ENCODE measurements at places on chromosomes 6 and 20.

DNA sequence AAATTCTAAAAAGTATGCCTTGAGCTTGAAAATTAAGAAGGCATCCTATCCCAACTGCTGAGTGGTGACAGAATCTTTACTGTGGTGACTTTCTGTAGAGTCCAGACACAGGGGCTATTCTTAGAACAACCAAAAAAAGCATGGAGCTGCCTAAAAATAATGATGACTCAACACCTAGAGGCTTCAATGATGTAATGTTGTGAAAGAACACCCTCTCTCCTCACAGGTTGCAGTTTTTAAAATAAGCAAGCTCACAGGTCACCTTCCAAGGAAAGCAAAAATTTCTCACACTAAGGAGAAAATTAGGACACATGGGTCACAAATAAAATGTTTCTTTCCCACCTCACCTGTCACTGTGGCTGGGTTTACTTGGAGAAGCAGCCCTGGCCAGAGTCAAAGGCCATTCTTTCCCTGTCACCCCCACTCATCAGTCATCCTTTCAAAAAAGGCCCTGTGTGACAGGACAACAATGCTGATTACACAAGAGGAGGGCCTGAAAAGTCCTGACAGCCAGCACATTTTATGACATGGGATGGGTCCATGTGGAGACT lies 53.5 kb downstream of the RCAN2 start:
- peak; percentile 69 for DNase-seq

- DNase-seq: no peak
These were observed 292.1 kb downstream of the LAMA2 start for GRCh38 chr6:129175066-129175465.

GRCh38 chr6:66555082-66555481 lies 848.1 kb upstream of the EYS start:
- no peak for DNase-seq

- DNase-seq: no peak
These were observed 76.7 kb downstream of the GPR6 start for GRCh38 chr6:110054664-110055386.

DNA sequence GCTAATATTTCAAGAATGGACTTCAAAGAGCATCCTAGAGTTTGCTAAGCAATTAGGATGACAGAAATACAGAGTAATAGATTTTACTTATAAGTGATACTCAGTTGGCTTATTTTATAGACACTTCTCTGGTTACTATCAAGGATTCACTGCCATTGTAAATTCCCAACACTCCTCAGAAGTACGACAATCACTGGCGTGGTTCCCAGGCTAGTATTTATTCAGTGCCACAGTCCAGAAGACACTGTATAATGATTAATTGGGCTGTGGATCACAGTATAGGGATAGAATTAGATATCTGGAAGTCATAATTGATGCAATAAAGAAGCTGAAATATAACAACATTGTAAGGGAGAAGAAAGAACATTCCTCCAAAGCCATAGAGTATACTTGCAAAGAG lies 15.7 kb downstream of the MANEA start:
- no peak for DNase-seq

GRCh38 chr20:6562111-6562510 lies 205.4 kb upstream of the BMP2 start:
- peak; percentile 17 for DNase-seq

DNA sequence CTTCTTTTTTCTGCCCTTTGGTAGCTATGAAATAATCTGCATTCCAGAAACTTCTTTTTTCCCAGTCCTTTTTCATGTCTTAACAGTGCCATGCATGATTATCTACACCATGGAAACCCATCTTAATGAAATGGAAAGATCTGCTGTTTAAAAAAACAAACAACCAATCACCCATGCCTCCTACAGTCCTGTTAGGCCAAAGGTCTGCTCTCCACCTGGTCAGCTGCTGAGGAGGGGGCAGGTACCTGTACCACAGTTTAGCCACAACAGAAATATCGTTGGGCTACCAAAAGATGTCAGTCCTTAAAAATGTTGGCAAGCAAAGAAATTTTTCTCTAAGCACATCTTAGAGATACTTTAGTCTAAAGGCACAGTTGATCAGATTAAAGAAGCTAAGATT lies 112.6 kb downstream of the SLC16A10 start:
- DNase-seq: no peak

GRCh38 chr20:10113746-10114145 lies 79.0 kb downstream of the ANKEF1 start:
- no peak for DNase-seq

GRCh38 chr6:13538084-13538483 lies 36.3 kb upstream of the SIRT5 start:
- peak; percentile 72 for DNase-seq

DNA sequence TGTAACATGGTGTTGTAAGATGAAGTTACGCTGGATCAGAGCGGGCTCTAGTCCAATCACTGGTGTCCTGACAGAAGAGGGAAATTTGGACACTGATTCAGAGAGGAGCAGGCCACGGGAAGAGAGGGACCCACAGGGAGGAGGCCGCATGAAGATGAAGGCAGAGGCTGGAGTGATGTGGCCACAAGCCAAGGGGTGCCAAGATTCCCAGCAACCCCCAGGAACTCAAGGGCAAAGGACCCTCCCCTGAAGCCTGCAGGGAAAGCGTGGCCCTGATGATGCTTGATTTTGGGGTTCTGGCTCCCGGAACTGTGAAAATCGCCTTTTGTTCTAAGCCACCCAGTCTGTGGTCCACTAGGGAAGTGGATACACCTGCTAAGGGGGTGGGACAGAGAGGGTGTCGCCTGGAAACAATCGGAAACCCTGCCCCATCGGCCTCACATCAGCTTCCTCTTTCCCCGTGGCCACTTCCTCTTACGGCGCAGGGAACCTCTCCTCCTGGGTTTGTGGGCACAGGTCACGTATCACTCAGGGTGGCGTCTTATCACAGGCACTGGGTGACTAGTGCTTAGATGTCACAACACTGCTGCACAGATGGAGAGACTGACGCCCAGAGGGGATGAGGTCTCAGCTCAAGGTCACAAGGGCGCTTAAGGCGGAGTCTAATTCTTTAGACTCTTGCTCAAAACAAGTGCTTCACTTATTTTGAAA lies 58.0 kb downstream of the SULF2 start:
- DNase-seq: no peak

GRCh38 chr6:147347882-147348575 lies 143.8 kb downstream of the STXBP5 start:
- no peak for DNase-seq

DNA sequence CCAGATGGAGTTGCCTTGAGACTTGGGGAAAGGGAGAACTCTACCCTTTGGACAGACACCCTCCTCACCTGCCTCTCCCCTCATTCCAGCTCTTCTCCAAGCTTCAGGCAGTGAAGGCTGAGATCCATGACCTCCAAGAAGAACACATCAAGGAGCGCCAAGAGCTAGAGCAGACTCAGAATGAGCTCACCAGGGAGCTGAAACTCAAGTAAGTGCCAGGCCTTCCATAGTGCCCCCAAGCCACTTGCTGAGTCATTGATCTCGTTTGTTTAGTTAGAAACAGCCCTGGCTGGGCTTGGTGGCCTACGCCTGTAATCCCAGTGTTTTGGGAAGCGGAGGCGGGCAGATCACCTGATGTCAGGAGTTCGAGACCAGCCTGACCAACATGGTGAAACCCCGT lies 39.2 kb downstream of the KIF3B start:
- peak; percentile 17 for DNase-seq

- no peak for DNase-seq
These were observed 132.9 kb upstream of the NUP153 start for GRCh38 chr6:17839513-17840223.

GRCh38 chr20:51022803-51023616 lies at the start of gene KCNG1:
KCNG1 (minus strand) TSS chr20:51023107; CDS start chr20:51010338, 12,769 bp downstream.
- peak; percentile 96 for DNase-seq

- DNase-seq: peak; percentile 79
These were observed 57.3 kb upstream of the MLIP start for GRCh38 chr6:54053881-54054391.

DNA sequence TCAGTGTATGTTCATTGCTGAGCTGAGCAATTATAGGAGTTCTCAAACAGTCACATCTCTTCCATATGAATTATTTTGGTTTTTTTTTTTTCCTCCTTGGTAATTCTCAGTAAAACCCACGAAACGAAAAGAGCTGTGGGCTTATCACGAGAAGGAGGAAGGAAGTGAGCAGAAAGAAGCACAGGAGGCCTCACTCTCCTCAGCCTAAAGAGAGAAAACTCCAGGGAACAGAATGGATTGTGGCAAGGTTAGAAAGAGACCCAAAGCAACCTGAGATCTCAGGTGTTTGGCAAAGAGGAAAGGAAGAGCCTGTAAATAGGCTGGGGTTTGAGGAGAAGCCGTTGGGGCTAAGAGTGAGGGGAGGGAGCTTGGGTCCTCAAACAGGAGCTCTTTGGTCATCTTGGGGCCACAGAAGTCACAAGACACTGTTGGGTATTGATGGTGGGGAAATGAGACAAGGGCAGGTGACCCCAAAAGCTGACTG lies 67.8 kb upstream of the CITED2 start:
- DNase-seq: no peak

GRCh38 chr6:43127877-43128276 lies 43.2 kb upstream of the SRF start:
- peak; percentile 52 for DNase-seq

DNA sequence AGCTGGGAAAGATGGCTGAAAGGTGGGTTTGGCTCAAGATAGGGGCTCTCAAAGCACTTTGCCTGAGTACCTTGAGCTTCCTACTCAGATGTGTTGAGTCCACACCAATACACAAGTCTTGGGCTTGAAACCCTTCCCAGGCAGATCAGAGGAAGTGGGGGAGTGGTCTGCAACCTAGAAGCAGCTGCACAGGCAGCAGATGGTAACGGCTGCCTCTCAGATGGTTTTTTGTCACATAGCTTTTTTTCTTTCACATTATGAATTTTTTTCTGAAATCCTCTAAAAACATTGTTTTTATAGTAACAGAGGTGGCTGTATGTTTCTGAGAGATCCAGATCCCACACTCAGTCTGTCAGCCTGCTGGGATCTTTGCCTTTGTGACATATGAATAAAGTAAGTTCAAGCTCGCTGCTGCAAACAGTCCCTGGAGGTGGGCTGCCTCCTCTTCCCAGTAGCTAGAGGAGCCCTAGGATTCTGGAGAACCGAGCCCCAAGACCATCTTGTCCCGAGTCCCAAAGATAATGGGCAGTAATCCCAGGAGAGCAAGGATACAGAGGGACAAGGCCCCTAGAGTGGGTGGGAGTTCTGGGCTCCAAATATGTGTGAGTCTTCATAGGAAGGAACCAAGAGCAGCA lies 97.1 kb upstream of the TOP1 start:
- no peak for DNase-seq

GRCh38 chr6:131173680-131174079 lies 38.4 kb downstream of the AKAP7 start:
- DNase-seq: peak; percentile 42

DNA sequence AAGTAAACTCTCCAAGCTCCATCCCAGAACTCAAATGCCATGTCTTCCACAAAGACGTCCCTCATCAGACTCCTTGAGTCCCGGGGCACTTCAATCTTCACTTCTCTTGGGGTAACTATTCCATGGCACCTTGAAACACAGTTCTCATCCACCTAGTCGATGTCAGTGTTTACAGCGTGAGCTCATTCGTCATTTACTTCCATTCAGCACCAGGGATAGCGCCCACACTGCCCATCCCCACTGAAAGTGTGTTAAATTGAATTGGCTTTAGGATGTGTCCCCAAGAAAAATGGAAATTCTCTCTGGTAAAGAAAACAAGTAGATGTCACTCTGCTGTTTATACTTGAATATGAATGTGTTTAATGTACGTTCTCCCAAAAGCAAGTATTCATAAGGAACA lies 31.3 kb downstream of the KCNK15 start:
- DNase-seq: no peak

DNA sequence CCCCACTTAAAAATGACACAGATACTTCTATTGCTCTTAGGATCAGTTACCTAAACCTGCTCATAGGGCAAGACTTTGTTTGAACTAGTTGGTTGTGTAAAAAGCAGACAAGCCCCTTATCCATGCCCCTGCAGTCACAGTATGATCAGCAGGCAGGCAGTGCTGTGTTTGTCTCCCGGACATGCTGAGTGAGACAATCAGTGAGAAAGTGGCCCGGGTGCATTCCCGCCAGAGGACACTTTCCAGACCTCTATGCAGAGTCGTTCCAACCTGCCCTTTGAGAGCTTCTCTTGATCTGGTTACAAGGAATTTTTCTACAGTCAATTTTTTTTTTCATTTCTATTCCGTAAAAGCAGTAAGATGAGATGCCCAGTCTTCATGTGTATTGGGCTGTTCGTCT lies 6.2 kb downstream of the LSM14B start:
- DNase-seq: no peak

DNA sequence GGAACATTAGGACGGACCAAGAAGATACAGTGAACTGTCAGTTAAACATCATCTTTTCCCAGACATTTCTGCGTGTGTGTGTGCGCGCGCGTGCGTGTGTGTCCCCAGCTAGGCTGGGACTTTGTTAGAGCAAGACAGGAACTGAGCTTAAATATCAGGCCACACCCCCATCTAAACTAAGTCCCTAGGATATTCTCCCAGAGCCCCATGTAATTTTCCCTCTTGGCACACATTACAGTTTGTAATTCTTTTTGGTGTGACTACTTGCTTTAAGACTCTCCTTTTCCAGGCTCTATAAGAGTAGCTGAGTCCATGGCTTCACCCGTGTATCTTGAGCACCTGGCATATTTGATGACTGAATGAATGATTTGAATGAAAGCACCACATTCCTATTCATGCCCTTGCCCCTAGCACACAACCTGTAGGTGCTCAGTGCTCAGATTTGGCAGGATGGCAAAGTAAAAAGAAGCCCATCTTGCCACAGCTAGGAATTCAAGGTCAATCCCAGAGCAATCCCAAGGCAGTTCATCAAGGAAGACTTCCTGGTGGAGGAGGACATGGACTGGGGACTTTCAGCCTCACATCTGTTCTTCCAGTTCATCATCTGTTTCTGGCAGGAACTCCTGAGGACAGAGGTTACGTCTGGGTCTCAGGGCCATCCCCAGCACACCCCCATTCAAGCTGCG lies 69.2 kb downstream of the MRPL14 start:
- DNase-seq: no peak

DNA sequence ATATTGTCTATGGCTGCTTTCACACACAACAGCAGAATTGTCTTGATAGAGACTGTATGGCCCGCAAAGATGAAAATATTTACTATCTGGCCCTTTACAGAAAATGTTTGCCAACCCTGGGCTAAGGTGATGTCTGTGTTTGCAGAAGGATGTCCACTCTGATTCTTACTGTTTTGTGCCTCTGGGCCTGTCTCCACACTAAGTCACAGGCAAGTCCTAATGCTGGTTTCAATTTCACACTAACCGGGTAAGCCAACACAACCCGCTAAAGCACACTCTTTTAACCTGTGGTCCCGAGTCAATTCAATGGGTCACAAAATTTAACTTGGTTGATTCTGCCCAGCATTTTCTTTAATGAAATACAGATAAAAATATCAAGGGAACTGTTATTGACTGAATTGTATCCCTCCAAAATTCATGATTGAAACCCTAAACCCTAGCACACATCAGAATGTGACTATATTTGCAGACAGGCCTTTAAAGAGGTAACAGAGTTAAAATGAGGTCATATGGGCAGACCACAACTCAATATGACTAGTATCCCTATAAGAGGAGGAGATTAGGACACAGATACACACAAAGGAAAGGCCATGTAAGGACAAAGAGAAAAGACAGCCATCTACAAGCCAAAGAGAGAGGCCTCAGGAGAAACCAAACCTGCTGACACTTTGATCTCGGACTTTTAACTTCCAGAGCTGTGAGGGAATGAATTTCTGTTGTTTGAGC lies 78.4 kb downstream of the FYN start:
- DNase-seq: no peak

All from AG08395 (cell line).